ENCODE measurements at places on chromosomes 16 and 17.

GRCh38 chr17:57071991-57072944 is 12.8 kb upstream of the AKAP1 start:
- DNase-seq: no peak

- DNase-seq: peak; percentile 87
Observed at GRCh38 chr17:68906638-68907037, 48.6 kb downstream of the ABCA8 start.

GRCh38 chr17:17928398-17929287 is 43.6 kb downstream of the TOM1L2 start:
- DNase-seq: no peak

DNA sequence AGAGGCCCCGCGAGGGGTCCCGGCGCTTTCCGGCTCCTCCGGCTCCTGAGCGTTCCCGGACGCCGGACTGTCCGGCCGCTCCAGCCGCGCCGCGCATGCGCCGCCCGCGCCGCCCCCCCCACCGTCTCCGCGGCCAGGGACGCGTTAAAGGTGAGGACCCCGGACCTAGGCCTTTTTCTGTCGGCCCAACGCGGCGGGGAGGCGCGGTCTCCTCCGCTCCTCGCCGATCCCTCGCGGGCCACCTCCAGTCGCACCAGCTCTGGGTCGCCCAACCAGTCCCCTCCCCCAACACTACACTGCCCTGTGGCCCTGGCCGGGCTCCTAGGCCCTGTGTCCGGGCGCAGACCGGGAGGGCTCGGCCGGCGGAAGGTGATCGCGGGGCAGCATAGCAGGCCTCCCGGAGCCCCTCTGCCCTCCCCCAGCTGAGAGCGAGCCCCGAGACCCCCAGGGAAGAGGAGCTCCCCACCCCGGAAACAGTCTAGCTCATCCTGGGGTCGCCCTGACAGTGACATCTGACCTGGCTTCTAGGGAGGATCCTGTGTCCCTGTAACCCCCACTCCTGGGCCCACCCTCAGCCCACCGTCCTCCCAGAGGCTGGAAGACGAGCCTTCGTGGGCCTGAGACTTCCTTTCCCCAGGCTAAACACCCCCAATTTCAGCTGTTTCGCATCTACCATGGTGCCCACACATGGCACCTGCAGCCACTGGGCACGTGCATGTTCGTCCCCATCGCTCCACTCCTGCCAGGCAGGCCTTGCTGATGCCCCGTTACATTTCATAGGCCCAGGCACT is 14.7 kb upstream of the BCAR1 start:
- DNase-seq: peak; percentile 91

- peak; percentile 75 for DNase-seq
Observed at GRCh38 chr17:38465391-38466345, 37.4 kb downstream of the ARHGAP23 start.
